Natural killer cell (primary cell): ENCODE measurements at places on chromosomes 12 and 14. TPM values are rescaled to one million over a fixed set of nuclear protein-coding genes. Genes with fewer than 3 reads are reported as not detected.

Gene JPH4
- 0.25 TPM for total RNA-seq

GRCh38 chr12:40511341-40511740 lies 180.9 kb upstream of the CNTN1 start:
- H3K36me3 ChIP-seq = no peaks in the 10 kb centered on the region
- no peak overlapping the region for H3K4me3 ChIP-seq
- H3K4me1 ChIP-seq = no peaks in the 10 kb centered on the region
- DNase-seq = no peak
- no peak overlapping the region for H3K27ac ChIP-seq
- no peaks in the 10 kb centered on the region for H3K27me3 ChIP-seq

Gene PPFIA2
- not detected for total RNA-seq

DNA sequence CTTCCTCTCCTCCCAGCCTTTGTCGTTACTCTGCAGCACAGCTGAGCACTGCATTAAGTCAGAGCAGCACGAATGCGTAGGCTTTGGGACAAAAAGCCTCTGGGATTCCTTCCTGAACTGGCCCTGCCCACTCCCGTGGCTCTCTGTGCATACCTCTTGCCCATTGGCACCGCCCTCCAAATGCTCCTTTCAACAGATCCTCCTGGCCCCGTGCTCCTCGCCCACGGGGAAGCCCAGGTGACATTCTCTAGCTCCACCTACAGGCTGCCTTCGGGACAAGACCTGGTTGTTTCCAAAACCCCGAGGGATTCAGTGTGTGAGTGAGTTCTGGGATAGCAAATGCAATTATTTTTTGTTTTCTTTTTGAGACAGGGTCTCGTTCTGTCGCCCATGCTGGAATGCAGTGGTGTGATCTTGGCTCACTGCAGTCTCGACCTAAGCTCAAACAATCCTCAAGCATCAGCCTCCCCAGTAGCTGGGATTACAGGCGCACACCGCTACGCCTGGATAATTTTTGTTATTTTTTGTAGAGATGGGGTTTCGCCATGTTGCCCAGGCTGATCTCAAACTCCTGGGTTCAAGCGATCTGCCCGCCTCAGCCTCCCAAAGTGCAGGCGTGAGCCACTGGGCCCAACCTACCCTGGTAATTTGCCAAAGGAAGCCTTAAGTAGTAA lies 17.9 kb upstream of the TDRD9 start:
- DNase-seq = peak; percentile 50
- H3K27ac ChIP-seq = no peak overlapping the region
- H3K4me1 ChIP-seq = peaks cover 24% of the 10 kb centered on the region
- peak overlapping the region; percentile 27 for H3K4me3 ChIP-seq
- peaks cover 30% of the 10 kb centered on the region for H3K36me3 ChIP-seq

- H3K4me3 ChIP-seq = no peak overlapping the region
- no peaks in the 10 kb centered on the region for H3K27me3 ChIP-seq
- H3K27ac ChIP-seq = no peak overlapping the region
Measured at GRCh38 chr14:95267306-95267705, 52.4 kb downstream of the CLMN start.

Gene RAPGEF3
- 0.73 TPM for total RNA-seq

DNA sequence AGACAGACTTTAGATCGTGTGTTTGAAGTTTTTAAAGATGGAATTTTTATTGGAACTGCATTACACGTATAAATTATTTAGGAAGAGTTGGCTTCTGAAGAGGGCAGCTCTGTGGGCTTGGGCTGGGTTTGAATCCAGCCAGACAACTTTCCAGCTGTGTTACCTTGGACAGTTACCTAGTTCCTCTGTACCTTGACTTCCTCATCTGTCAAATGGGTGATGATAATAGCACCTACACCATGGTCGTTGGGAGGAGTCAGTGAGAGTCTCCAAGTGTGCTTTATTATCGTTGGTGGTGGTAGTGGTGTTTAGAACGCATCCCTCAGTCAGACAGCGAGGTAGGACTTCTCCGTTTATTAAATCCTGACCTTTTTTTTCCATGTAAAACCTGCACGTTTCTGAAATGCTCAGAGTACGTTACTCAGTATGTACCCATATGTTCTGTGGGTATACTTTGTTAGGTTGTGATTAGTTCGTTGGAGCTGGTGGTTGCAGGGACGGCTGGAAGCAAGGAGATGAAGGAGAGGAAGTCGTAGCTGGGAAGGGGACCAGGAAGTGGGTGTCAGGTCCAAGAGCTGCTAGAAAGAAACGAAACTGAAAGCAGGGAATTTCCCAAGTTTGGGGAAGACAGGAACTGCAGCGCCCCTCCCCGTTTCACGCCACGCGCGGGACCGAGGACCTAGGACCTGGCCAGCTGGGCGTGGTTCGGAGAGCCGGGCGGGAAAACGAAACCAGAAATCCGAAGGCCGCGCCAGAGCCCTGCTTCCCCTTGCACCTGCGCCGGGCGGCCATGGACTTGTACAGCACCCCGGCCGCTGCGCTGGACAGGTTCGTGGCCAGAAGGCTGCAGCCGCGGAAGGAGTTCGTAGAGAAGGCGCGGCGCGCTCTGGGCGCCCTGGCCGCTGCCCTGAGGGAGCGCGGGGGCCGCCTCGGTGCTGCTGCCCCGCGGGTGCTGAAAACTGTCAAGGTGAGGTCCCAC lies at the start of gene OAS3:
Gene OAS3 (plus strand): TSS at position 734 of the 979 bp plus-strand sequence. CDS start 57 bp downstream, at position 791.
- peaks cover 17% of the 10 kb centered on the region for H3K4me1 ChIP-seq
- no peaks in the 10 kb centered on the region for H3K36me3 ChIP-seq
- peak; percentile 90 for DNase-seq

- no peak overlapping the region for H3K4me3 ChIP-seq
- no peak for DNase-seq
- H3K27ac ChIP-seq = no peak overlapping the region
Measured at GRCh38 chr14:33668066-33668465, 282.8 kb downstream of the EGLN3 start.

GRCh38 chr12:106724116-106724515 lies 50.4 kb upstream of the RIC8B start:
- no peak overlapping the region for H3K27ac ChIP-seq
- H3K4me3 ChIP-seq = no peak overlapping the region
- no peak for DNase-seq
- no peaks in the 10 kb centered on the region for H3K27me3 ChIP-seq
- H3K4me1 ChIP-seq = no peaks in the 10 kb centered on the region

GRCh38 chr12:58026897-58027891 lies 85.8 kb downstream of the ATP23 start:
- no peak for DNase-seq
- H3K27ac ChIP-seq = no peak overlapping the region
- no peaks in the 10 kb centered on the region for H3K36me3 ChIP-seq
- H3K4me3 ChIP-seq = no peak overlapping the region
- no peaks in the 10 kb centered on the region for H3K4me1 ChIP-seq

Gene PRB2
- total RNA-seq = not detected

GRCh38 chr12:31008241-31008761 lies 65.4 kb upstream of the DDX11 start:
- H3K27me3 ChIP-seq = no peaks in the 10 kb centered on the region
- H3K27ac ChIP-seq = no peak overlapping the region
- H3K4me3 ChIP-seq = no peak overlapping the region
- no peak for DNase-seq
- no peaks in the 10 kb centered on the region for H3K36me3 ChIP-seq
- no peaks in the 10 kb centered on the region for H3K4me1 ChIP-seq

Gene MGP
- 0.89 TPM for total RNA-seq

DNA sequence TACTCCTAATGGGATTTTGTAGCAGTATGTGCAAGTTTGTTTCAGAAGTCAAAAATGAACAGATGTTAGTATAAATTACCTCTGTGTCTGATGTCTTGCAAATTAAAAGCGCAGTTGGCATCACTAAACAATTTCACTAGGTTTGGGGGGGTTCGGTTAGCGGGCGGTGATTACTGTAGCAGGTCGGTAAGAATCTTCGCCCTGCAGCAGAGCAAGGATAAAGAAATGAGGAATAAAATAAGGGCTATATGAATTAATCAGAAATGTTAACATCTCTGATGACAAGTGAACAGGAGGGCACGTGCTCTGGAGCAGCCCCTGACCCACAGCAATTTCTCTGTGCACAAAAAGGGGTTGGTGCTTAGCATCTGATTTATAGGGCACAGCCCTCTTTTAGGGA lies 43.6 kb upstream of the VSX2 start:
- H3K4me1 ChIP-seq = no peaks in the 10 kb centered on the region
- peaks cover 13% of the 10 kb centered on the region for H3K36me3 ChIP-seq
- DNase-seq = no peak

GRCh38 chr12:105318651-105319483 lies 11.6 kb upstream of the C12orf75 start:
- no peak for DNase-seq
- H3K4me1 ChIP-seq = no peaks in the 10 kb centered on the region
- no peaks in the 10 kb centered on the region for H3K27me3 ChIP-seq
- H3K4me3 ChIP-seq = no peak overlapping the region

Gene GLT8D2
- total RNA-seq = 0.48 TPM

GRCh38 chr14:34277191-34277590 lies 184.8 kb downstream of the SPTSSA start:
- no peaks in the 10 kb centered on the region for H3K4me1 ChIP-seq
- no peak for DNase-seq
- H3K4me3 ChIP-seq = no peak overlapping the region
- no peaks in the 10 kb centered on the region for H3K27me3 ChIP-seq

Gene BCL2L2
- 14.4 TPM for total RNA-seq

DNA sequence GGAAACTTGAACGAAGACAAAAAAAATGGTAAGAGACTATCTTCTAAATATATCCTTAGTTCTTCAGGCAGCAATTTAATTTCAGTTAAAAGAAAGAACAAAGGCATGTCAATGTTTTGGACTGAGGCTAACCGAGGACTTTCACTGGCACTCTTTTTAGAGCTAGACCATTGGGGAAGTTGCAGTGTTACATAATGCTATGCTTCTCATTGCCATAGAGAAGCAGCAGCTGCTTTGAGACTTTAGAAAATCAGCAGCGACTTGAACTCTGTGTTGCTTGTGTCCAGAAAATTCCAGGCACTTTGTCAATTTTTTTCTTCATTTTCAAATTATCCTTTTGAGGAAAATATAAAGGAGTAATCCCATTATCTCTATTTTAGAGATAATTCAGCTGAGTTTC lies 964.2 kb downstream of the NRXN3 start:
- H3K4me3 ChIP-seq = no peak overlapping the region
- no peaks in the 10 kb centered on the region for H3K27me3 ChIP-seq
- H3K36me3 ChIP-seq = no peaks in the 10 kb centered on the region
- no peak overlapping the region for H3K27ac ChIP-seq

Gene RPS6KL1
- total RNA-seq = 7.9 TPM

Gene MSRB3
- total RNA-seq = 2.4 TPM

Gene RD3L
- total RNA-seq = not detected

- no peaks in the 10 kb centered on the region for H3K27me3 ChIP-seq
- DNase-seq = no peak
- H3K36me3 ChIP-seq = no peaks in the 10 kb centered on the region
- H3K4me3 ChIP-seq = no peak overlapping the region
- H3K27ac ChIP-seq = no peak overlapping the region
Measured at GRCh38 chr12:132314516-132315233, 14.7 kb downstream of the GALNT9 start.

Gene GPR132
- 18.2 TPM for total RNA-seq

Gene KRT1
- total RNA-seq = 0.27 TPM

- no peak overlapping the region for H3K4me3 ChIP-seq
- no peaks in the 10 kb centered on the region for H3K36me3 ChIP-seq
- no peaks in the 10 kb centered on the region for H3K4me1 ChIP-seq
- no peak overlapping the region for H3K27ac ChIP-seq
Measured at GRCh38 chr12:99119449-99119848, 474.4 kb downstream of the APAF1 start.

- no peak overlapping the region for H3K4me3 ChIP-seq
- no peak for DNase-seq
- no peak overlapping the region for H3K27ac ChIP-seq
- H3K27me3 ChIP-seq = peaks cover 2% of the 10 kb centered on the region
- H3K4me1 ChIP-seq = no peaks in the 10 kb centered on the region
Measured at GRCh38 chr12:11949738-11950411, 120.9 kb upstream of the BCL2L14 start.

- no peaks in the 10 kb centered on the region for H3K27me3 ChIP-seq
- H3K36me3 ChIP-seq = no peaks in the 10 kb centered on the region
- H3K4me1 ChIP-seq = no peaks in the 10 kb centered on the region
- no peak overlapping the region for H3K4me3 ChIP-seq
- no peak for DNase-seq
- no peak overlapping the region for H3K27ac ChIP-seq
Measured at GRCh38 chr14:73810478-73811163, 41.0 kb upstream of the PTGR2 start.

DNA sequence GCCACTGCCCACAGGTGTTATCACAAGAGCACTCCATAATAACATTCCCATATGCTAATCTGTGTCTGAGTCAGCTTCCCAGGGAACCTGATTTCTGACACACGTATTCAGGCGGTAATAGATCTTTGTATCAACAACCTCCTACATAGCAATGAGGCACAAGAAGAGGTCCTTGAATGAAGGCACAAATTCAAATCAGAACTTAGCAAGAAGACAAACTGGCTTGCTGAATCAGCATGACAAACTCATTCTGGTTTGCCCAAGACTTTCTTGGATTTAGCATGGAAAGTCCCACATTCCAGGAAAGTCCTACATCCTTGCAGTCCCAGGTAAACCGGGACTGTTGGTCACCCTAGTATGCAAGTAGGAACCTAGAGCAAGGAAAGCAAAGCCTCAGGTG lies 33.9 kb upstream of the RNU6-7 start:
- H3K4me1 ChIP-seq = no peaks in the 10 kb centered on the region
- no peak overlapping the region for H3K4me3 ChIP-seq
- no peaks in the 10 kb centered on the region for H3K27me3 ChIP-seq
- no peaks in the 10 kb centered on the region for H3K36me3 ChIP-seq
- no peak for DNase-seq

DNA sequence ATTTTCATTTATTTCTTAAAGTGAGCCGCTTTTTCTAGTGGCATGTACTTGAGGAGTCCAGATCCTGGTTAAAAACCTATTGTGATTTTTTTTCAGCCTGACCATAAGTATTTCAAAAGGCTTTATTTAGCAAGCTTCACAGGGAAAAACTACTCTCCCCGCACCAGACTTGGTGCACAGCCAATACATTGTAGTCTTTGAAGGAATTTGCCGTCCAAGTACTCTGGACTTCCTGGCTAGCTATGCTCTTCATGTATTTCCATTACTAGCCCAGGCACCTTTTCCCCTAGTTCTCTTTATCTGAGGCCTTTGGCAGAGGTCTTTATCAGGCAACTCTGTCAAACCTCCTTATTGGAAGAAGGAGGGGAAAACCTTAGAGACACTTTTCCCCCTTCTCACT lies 234.7 kb downstream of the CCDC91 start:
- no peak overlapping the region for H3K4me3 ChIP-seq
- H3K36me3 ChIP-seq = no peaks in the 10 kb centered on the region
- H3K4me1 ChIP-seq = no peaks in the 10 kb centered on the region
- no peaks in the 10 kb centered on the region for H3K27me3 ChIP-seq
- no peak overlapping the region for H3K27ac ChIP-seq

GRCh38 chr14:101552786-101553231 lies 8.5 kb upstream of the DIO3 start:
- no peak overlapping the region for H3K4me3 ChIP-seq
- no peak for DNase-seq
- no peaks in the 10 kb centered on the region for H3K4me1 ChIP-seq
- H3K27me3 ChIP-seq = peaks cover 3% of the 10 kb centered on the region
- no peaks in the 10 kb centered on the region for H3K36me3 ChIP-seq

Gene VDR
- total RNA-seq = 1.6 TPM

DNA sequence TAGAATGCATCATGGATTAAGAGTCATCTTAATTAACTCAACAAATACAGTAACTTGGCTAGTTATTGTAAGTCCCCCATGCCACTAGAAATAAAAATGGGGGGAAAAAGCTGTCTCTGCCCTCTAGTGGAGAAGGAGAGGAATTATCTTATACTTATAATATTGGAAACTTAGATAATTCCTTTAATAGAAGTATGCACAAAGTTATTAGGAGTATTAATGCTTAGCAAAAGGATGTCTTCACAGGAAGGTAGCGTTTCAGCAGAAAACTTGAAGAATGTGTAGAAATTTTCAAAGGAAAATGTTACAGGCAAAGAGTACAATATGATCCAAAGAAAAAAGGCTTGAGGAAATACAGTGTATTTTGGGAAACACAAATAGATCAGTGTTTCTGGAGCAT lies 19.8 kb downstream of the OR5AU1 start:
- no peaks in the 10 kb centered on the region for H3K27me3 ChIP-seq
- H3K4me1 ChIP-seq = no peaks in the 10 kb centered on the region
- H3K27ac ChIP-seq = no peak overlapping the region
